A549 treated with ZK216348 at 1 μM for 4 hours (cell line): ENCODE measurements at places on chromosomes 6 and 20. TPM values are rescaled to one million over a fixed set of nuclear protein-coding genes. Genes with fewer than 3 reads are reported as not detected.

Gene PTPRT
- total RNA-seq, result not detected in 5 replicates

Gene PLG
- not detected in 5 replicates for total RNA-seq

Gene SLC16A10
- total RNA-seq, result 0.08 to 0.51 TPM (median 0.34 TPM) in 5 replicates

Gene SLX4IP
- total RNA-seq, result 1.9 to 3.5 TPM (median 2.8 TPM) in 5 replicates

Gene MATN4
- total RNA-seq, result 0.13 to 0.19 TPM in 2 of 5 replicates, not detected in the others

Gene COL19A1
- not detected in 5 replicates for total RNA-seq

Gene CENPB
- 73.4 to 134 TPM (median 126 TPM) in 5 replicates for total RNA-seq

Gene DZANK1
- 2.6 to 3.2 TPM (median 2.8 TPM) in 5 replicates for total RNA-seq

Gene PDE10A
- 27.5 to 33.7 TPM (median 30.1 TPM) in 5 replicates for total RNA-seq

Gene ATP6V1G2
- 0.33 to 1.3 TPM (median 0.69 TPM) in 5 replicates for total RNA-seq

Gene C20orf141
- 0.36 TPM in 1 of 5 replicates, not detected in the others for total RNA-seq

Gene BICRAL
- total RNA-seq, result 2.2 to 3.7 TPM (median 3.6 TPM) in 5 replicates

Gene CDSN
- 0.11 TPM in 1 of 5 replicates, not detected in the others for total RNA-seq

Gene R3HDML
- total RNA-seq, result 0.22 to 0.97 TPM (median 0.57 TPM) in 4 of 5 replicates, not detected in the other

Gene SLC17A3
- total RNA-seq, result 0.87 to 2.0 TPM (median 1.1 TPM) in 5 replicates

Gene ZSCAN16
- 3.7 to 5.1 TPM (median 4.6 TPM) in 5 replicates for total RNA-seq

Gene MICB
- 5.2 to 8.6 TPM (median 7.9 TPM) in 5 replicates for total RNA-seq

Gene DNMT3B
- 3.3 to 5.2 TPM (median 4.4 TPM) in 5 replicates for total RNA-seq

Gene BMP6
- 12.7 to 21.8 TPM (median 19.4 TPM) in 5 replicates for total RNA-seq

Gene COL21A1
- total RNA-seq, result 0.38 to 0.84 TPM (median 0.56 TPM) in 5 replicates

Gene SPATA25
- 0.39 to 0.89 TPM (median 0.85 TPM) in 4 of 5 replicates, not detected in the other for total RNA-seq

Gene IBTK
- 19.0 to 37.7 TPM (median 31.8 TPM) in 5 replicates for total RNA-seq

Gene SDCBP2
- total RNA-seq, result 0.81 to 1.6 TPM (median 1.4 TPM) in 5 replicates

Gene TCF15
- total RNA-seq, result not detected in 5 replicates

Gene GFOD1
- 1.2 to 2.1 TPM (median 1.7 TPM) in 5 replicates for total RNA-seq

Gene RIPOR3
- 0.06 to 0.08 TPM in 2 of 5 replicates, not detected in the others for total RNA-seq

Gene MOXD1
- 1.5 to 2.1 TPM (median 2.0 TPM) in 5 replicates for total RNA-seq

Gene PPP1R16B
- total RNA-seq, result 0.11 to 0.43 TPM (median 0.18 TPM) in 5 replicates

Gene CCN6
- not detected in 5 replicates for total RNA-seq

Gene RUNX2
- total RNA-seq, result 1.2 to 1.9 TPM (median 1.4 TPM) in 5 replicates

Gene PAX1
- 0.09 TPM in 1 of 5 replicates, not detected in the others for total RNA-seq

Gene PHACTR3
- total RNA-seq, result not detected in 5 replicates

Gene RNF39
- not detected in 5 replicates for total RNA-seq

Gene RAD21L1
- total RNA-seq, result not detected in 5 replicates

Gene TFAP2A
- total RNA-seq, result 11.7 to 15.9 TPM (median 14.2 TPM) in 5 replicates

Gene LTB
- total RNA-seq, result 0.21 to 0.76 TPM (median 0.45 TPM) in 4 of 5 replicates, not detected in the other

Gene TNF
- 0.08 TPM in 1 of 5 replicates, not detected in the others for total RNA-seq

Gene TCF19
- total RNA-seq, result 12.6 to 17.1 TPM (median 15.9 TPM) in 5 replicates

Gene TTK
- 11.9 to 22.1 TPM (median 18.9 TPM) in 5 replicates for total RNA-seq

Gene GHRH
- total RNA-seq, result not detected in 5 replicates

Gene KCNG1
- 12.9 to 34.4 TPM (median 21.2 TPM) in 5 replicates for total RNA-seq

Gene FAM210B
- 8.5 to 12.8 TPM (median 12.5 TPM) in 5 replicates for total RNA-seq

Gene RRAGD
- total RNA-seq, result 2.9 to 5.6 TPM (median 3.7 TPM) in 5 replicates

Gene ARMC2
- 2.7 to 3.3 TPM (median 3.1 TPM) in 5 replicates for total RNA-seq

Gene COX4I2
- not detected in 5 replicates for total RNA-seq

Gene SAMD3
- total RNA-seq, result not detected in 5 replicates

Gene DLL1
- total RNA-seq, result 0.07 to 0.38 TPM (median 0.13 TPM) in 5 replicates

Gene ULBP2
- 3.3 to 4.3 TPM (median 3.9 TPM) in 5 replicates for total RNA-seq

Gene ZBP1
- total RNA-seq, result not detected in 5 replicates

Gene DYNLT1
- total RNA-seq, result 97.2 to 155 TPM (median 104 TPM) in 5 replicates

Gene TOX2
- total RNA-seq, result 8.6 to 13.1 TPM (median 11.3 TPM) in 5 replicates

Gene GNRH2
- total RNA-seq, result 0.36 to 0.47 TPM in 2 of 5 replicates, not detected in the others

Gene PGC
- total RNA-seq, result not detected in 5 replicates
